ENCODE measurements at places on chromosomes 7 and 10.

DNA sequence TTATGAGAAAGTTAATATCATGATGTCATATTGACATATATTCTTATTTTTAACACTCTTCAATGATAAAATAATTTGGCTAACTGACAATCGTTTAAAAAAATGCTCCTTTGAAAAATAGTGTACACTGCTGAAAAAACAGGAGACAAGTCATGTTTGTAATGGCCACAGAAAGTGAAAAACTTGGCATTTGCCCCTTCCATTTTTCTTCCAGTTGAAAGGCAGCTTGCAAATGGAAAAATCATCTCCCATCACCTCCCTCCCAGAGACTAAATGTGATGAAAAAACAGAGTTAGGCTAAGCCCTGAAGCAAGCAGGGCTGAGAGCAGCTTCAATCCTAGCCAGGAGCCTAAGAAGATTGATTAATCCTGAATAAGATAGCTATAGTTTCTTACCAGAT, 160.4 kb downstream of the SKAP2 start:
- DNase-seq, result no peak

- DNase-seq, result no peak
Measured at GRCh38 chr7:135233570-135233969, at the start of gene STRA8. Gene STRA8 (plus strand): TSS chr7:135233838. CDS start chr7:135240525, 6,687 bp downstream.

GRCh38 chr10:17290226-17290625, 62.2 kb downstream of the VIM start:
- DNase-seq, result no peak

DNA sequence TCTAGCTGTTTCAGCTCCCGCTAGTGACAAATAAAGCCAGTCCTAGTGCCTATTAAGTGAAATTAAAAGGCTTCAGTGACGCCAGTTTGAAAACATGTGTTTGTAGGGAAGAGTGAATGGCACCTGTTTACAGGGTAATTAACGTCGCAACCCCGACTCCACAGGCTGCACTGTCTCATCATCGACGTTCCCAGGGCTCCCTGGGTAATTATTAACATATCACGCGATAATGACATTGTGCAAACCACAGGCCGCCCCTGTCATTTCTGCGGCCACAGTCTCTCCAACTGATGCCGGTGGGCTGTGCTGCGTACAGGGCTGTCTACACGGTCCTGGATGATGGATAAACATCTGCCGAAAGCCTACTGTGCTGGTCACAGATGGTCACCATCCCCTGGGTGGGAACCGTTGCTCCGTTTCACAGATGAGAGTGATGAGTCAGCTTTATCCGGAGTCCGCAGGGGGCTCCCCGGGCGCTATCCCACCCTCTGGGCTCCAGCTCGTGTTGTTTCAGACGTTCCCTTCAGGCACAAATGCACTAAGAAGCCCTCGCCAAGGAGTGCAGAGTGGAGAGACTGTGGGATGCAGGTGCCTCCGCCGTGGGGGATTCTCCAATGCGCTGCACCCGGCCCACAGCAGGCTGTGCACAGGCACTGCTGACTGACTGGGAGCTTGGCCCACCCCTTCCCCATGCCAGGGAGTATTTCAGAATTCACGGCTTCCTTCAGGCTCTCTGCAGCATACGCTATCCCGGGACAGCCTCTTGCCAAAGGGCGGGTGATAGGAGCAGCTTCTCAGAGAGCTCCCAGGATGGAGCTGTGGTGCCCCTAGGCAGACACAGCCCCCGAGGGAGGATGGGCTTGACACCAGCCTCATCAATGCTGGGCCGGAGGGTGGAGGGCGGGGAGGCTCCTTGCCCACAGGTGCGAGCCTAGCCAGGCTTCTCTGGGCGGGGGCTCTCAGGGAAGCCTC, 491.8 kb upstream of the FOXK1 start:
- no peak for DNase-seq

DNA sequence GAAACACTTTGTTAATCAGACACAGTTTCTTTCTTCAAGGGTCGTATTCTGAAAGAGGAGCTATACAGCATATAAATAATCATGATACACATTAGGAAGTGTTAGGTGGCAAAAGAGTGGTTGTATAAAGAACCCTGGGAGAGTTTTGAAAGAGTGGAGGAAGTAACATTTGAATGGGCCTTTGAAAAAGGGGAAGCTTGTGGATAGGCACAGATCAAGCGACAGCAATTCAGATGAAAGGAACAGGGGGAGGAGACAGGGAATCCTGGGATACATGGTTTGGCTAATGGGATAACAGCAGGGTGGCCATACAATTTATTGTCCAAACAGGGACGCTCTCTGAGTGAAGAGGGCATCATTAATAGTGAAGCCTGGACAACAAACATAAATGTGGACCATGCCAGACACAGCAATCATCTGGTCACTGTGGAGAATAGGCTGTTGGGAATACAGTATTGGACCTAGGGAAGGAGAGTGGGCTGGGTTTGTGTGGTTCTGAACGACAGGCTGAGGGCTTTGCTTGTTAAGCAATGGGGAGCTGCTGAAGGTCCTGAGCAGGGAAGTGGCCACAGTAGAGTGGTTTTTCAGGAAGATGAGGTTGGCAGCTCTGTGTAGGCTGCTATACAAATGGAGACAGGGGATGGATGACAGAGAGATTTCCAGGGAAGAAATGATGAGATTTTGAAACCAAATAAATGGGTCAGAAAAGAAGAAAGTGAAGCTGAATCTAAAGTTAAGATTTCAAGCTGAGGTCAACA, 75.9 kb downstream of the ICA1 start:
- DNase-seq, result no peak

DNA sequence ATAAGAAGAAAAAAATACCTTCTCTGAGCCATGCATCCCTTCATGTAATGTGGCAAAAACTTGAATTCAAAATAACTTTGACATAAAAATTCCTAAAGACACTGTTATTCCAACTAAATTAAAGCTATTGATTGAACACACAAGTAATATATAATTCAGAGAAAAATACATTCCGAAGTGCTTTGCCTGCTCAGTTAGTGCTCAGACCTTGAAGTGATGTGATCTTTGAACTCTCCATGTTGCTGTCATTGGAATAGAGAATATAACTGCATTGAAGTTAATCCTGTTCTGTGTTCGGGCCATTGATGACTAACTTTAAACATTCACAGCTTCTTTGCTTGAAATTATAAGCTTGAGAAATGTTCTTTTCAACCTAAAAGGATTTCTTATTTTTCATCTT, 114.0 kb upstream of the IFRD1 start:
- no peak for DNase-seq

DNA sequence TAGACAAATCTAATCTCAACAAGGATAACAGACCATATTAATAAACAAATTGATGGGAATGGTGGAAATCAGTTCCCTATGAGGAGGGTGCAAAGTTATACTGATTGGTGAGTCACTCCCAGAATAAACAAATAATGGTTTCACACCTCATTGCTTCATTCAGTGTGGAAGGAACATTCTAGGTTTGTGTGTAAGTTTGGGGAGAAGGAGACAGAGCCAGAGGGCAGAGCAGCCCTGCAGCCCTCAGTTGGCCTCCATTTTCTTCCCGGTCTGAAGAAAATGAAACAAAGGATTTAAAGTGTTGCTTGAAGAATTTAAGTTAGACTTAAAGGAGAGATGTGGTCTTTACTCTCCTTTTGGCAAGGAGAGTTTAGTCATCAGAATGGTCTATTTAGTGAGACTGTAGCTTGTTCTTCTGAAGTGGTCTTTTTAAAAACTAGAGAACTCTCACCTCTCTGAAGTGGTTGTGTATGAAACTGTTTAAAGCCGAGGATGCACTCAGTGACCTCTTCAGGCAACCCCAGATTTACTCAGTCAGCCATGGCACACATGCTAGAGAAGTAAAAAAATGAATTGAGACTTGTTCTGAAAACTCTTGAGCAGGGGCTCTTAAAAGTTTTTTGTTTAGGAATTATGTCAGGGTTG, 27.2 kb downstream of the IKZF1 start:
- DNase-seq, result no peak

DNA sequence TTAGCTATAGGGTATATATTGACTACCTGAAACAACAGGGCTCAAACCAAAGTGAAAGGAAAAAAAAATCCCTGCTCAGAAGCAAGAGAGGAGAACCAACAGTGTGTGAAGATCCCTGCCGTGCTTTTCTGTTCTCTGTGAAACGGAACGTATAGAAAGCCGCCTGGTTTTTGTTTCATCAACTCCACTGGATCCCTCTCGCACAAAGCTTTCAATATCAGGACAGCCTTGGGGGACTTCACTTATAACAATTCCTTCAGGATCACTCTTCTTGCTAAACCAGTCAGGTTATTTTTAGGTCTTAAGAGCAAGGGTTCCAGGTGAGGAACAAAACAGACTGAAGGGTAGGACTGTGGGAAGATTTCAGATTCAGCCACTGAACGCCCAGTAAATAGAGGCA, 151.1 kb upstream of the CACNA2D1 start:
- DNase-seq, result no peak

GRCh38 chr10:115760131-115760530, 512.9 kb downstream of the GFRA1 start:
- DNase-seq, result no peak

GRCh38 chr7:156903232-156903909, 10.4 kb upstream of the LMBR1 start:
- DNase-seq, result no peak

DNA sequence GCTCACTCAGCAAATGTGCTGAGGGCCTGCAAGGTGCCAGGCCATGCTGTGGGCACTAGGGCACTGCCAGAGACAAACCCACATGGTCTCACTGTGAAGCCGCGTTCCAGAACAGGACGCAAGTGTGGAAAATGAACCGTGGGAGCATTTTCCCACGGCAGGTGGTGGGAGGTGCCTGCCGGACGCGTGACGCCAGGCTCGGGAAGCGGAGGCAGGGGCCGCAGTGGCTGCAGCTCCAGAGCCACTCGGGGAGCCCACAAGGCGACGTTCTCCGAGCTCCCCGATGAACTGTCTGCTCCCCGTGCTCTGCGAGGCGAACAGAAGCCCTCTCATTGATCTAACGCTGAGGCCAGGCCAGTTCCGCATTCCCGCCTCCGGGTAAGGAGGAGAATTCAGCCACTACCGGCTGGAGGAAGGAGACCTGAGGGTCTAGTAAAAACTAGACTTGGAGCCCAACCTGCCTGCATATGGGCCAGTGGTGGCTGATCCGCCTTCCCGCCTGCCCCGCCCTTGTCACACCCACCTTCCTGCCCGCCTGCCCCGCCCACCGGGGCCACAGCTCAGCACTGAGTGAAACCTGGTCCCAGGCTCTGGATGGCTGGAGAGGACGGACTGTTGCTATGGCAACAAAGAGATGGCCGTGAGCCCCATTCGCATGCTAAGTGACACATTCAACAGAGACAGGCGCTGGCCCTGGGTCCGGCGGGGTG, 13.1 kb downstream of the ADGRA1 start:
- no peak for DNase-seq

GRCh38 chr7:15679306-15679705, 7.2 kb downstream of the MEOX2 start:
- DNase-seq, result no peak

DNA sequence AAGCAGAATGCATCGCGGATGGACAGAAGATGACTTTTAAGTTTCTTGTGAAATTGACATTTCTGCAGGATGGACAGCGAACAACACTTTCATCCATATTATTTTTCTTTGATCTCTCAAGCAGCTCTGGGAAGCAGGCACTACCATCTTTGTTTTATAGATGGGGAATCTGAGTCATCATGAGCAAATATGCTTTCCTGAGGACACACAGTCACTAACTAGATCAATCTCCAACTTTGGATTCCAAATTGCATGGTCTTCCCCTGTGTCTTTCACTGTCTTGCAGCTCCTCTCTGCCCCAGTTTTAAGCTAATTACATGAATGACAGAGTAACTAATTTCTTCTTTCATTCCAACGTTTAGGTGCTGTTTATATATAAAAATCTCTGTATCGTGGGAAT, 201.5 kb downstream of the ADAM12 start:
- DNase-seq, result no peak

- no peak for DNase-seq
Measured at GRCh38 chr7:128240696-128241386, at the start of gene LEP. Gene LEP (plus strand): TSS chr7:128241278. CDS start chr7:128252019, 10,741 bp downstream.

- no peak for DNase-seq
Measured at GRCh38 chr10:125878957-125879835, 1.9 kb downstream of the DHX32 start.

DNA sequence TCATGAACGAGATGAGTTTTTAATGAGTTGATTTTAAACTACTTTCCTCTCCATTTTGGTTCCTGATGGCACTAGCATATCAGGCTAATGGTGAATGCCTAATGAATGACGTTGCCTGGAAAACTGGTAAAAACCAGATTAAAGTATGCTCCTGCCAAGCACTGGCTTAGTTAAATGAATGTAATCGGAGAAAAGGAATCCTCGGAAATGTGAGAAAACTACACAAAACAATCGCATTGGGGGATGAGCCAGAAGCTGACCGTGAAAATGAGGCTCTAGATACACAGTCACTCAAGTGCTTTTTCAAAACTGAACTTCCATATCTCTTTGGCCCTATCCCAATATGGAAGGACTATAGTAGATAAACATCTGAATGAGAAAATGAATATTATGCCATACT, 153.8 kb upstream of the COL1A2 start:
- DNase-seq, result no peak

DNA sequence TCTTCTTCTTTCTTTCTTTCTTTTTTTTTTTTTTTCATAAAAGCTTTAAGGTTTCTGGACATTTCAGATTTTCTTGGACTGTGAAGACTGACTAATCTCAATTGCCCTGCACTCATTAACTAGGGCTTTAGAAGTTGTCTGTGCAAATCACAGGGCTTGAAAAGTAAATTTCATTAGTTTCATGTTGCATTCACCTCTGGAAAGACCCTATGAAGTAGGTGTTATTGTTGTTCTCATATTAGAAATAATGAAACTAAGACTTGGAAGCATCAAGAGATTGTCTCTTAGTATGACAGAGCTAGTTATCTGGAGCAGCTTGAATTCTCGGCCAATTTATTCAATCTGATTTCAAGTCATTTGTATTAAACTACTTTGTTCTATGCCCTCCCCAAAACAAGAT, 28.2 kb upstream of the SEMA3D start:
- no peak for DNase-seq

DNA sequence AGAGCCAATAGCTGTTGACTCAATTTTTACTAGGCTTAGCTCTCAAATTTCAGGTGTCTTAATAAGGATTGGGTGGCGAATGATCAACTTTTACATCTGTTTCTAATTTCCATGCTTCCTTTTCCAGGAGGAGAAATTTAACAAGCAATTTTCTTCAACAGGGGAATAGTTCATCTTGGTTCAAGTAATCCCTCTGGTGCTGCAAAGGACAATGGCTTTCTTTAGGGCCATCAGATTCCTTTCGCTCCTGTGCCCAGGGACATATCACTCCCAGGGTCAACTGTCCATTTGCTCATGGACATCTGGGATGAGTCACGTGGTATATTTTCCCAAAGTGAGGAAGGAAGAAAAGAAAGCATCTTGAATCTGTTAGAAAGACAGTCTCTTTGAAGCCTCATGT, 313.3 kb downstream of the FRMD4A start:
- DNase-seq, result no peak

DNA sequence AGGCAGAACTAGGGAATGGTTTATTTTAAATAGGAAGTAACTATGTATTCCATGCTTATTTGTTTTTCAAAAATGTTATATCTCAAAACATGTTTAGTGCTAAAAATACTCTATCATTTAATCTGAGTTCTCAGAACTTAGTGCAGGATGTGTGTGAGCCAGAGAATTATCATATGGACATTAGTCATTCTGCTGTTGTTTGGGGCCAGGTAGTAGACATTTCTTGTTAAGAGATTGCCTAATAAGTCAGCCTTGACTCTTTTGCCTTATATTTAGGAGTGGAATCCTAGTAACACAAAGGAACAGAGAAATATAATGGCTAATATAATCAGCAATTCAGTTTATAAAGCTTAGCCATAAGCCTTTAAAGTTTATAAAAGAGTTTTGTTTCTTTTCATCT, 149.8 kb downstream of the CCSER2 start:
- DNase-seq, result no peak

- DNase-seq, result no peak
Measured at GRCh38 chr7:117755136-117755535, 118.1 kb downstream of the CTTNBP2 start.

Data from progenitor cell of endocrine pancreas (in vitro differentiated cells).